Left lung (tissue), 14 donors: ENCODE measurements at places on chromosomes 6 and 20. TPM values are rescaled to one million over a fixed set of nuclear protein-coding genes. Genes with fewer than 3 reads are reported as not detected.

Gene C20orf96
- total RNA-seq = 8.3 TPM

Gene RPS21
- total RNA-seq = 1,004 TPM

Gene TBXT
- not detected for total RNA-seq

Gene MYBL2
- total RNA-seq = 10.5 TPM

Gene OR5V1
- total RNA-seq = not detected

Gene OVOL2
- total RNA-seq = 8.3 TPM

Gene WFDC5
- 0.32 TPM for total RNA-seq

Gene OR2J3
- total RNA-seq = not detected

Gene RIMS4
- total RNA-seq = 0.47 TPM

Gene TSBP1
- total RNA-seq = not detected

Gene NFKBIL1
- 17.2 TPM for total RNA-seq

Gene MCUR1
- 31.3 TPM for total RNA-seq

Gene F13A1
- total RNA-seq = 80.5 TPM

Gene MAFB
- 111 TPM for total RNA-seq

Gene HLA-DOB
- 1.5 TPM for total RNA-seq

Gene THBD
- total RNA-seq = 77.4 TPM

Gene RNF182
- total RNA-seq = 2.5 TPM

Gene CRYBG1
- total RNA-seq = 23.7 TPM

Gene PNPLA1
- total RNA-seq = 2.0 TPM

Gene TBX18
- 0.60 TPM for total RNA-seq

Gene MUC22
- total RNA-seq = not detected

Gene ERVFRD-1
- total RNA-seq = not detected

Gene LHFPL5
- not detected for total RNA-seq

Gene BPIFA1
- 9.2 TPM for total RNA-seq

Gene ZC2HC1B
- not detected for total RNA-seq

Gene TEAD3
- 22.4 TPM for total RNA-seq

Gene RALGAPB
- total RNA-seq = 36.8 TPM

Gene TCF21
- total RNA-seq = 41.6 TPM

Gene OXT
- total RNA-seq = 0.55 TPM

Gene TP53TG5
- 0.44 TPM for total RNA-seq

Gene SLC22A3
- 35.4 TPM for total RNA-seq

Gene OOEP
- total RNA-seq = 0.71 TPM

Gene CENPB
- 94.5 TPM for total RNA-seq

Gene GJA10
- total RNA-seq = not detected

Gene MGME1
- 13.3 TPM for total RNA-seq

Gene ZSWIM1
- 10.2 TPM for total RNA-seq

Gene CDSN
- total RNA-seq = 0.13 TPM

Gene PRICKLE4
- total RNA-seq = 7.9 TPM

Gene LAMA2
- 91.7 TPM for total RNA-seq
